ENCODE measurements at places on chromosomes 5 and 9.

DNA sequence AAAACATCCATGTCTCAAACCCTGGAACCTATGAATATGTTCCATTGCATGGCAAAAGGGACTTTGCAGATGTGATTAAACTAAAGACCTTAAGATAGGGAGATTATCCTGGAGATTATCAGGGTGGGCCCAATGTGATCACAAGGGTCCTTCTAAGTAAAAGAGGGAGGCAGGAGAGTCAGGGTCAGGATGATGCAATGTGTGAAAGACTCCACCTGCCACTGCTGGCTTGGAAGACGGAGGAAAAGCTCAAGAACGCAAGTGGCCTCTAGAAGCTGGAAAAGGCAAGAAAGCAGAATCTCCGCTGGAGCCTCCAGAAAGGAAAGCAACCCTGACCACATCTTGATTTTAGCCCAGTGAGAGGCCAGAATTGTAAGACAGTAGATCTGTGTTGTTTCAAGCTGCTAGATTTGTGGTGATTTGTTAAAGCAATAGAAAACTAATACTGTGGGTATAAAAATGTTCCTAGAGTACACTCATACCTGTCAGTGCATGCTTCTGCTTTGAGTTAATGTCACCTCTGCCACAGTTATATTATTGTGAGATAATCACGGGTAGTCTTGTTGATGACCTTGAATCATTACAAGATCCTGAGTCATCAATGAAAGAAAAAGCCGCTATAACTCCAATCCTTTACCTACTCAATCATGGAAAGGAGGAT lies 93.5 kb upstream of the TNPO1 start:
- no peak for DNase-seq

- no peak for DNase-seq
Observed at GRCh38 chr9:15150939-15151338, 156.1 kb downstream of the TTC39B start.

- peak; percentile 57 for DNase-seq
Observed at GRCh38 chr5:54785729-54786591, 199.4 kb downstream of the ESM1 start.

- no peak for DNase-seq
Observed at GRCh38 chr5:116939641-116940040, 365.0 kb upstream of the SEMA6A start.

DNA sequence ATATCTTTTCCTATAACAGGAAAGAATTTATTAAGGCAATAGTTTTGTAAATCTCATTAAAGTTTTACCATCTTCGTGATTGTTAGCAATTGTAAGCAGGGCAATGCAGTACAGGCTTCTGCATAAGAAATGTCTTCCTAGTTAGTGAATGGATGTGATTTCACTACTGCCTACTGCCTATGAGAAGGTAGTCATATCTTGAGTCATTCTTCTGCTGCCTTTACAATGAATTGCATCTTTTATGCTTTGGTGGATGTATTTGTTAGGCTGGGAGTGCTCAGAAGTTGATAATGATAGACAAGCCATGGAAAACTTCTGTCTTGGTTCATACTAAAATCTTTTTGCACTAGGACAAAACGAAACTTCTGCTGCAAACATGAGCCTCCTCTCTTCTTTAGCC lies 128.0 kb downstream of the ADAMTSL1 start:
- DNase-seq: no peak

DNA sequence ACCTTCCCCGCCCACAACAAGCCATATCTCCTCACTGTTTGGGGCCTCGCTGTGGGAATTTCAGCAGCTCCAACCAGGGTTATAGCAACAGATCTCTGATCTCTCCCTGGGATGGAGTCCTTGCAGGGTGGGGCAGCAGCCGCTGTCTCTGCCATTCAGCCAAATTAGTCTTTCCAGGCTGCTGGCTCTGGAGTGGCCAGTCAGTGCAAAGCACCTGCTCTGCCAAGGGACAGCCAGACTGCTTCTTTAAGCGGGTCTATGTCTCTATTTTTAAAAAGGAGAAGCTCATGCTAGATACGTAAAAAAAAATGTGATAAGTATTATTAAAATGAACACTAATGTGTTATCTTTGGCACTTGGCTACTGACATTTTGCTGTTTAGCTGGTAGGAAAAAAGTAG lies 380.2 kb downstream of the CDH10 start:
- DNase-seq: no peak

DNA sequence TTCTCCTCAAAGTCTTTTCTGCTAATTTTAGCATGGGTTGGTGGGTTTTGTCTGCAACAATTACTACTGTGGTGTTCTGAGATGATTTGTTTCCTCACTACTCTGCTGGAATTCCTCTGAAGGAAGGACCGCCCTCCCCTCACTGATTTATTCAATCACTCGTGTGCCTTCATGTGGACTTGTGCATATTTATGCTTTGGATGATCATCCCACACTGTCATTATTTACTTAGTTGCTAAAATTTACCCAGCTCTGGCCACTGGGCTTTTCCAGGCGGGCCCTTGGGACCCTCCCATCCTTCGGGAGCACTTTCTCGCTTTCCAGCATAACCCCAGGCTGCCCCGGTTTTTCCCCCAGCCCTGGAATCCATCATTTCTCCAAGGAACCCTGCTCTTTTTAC lies 41.7 kb upstream of the NKD2 start:
- DNase-seq: no peak

- no peak for DNase-seq
Observed at GRCh38 chr9:2884308-2884707, 40.4 kb upstream of the PUM3 start.

DNA sequence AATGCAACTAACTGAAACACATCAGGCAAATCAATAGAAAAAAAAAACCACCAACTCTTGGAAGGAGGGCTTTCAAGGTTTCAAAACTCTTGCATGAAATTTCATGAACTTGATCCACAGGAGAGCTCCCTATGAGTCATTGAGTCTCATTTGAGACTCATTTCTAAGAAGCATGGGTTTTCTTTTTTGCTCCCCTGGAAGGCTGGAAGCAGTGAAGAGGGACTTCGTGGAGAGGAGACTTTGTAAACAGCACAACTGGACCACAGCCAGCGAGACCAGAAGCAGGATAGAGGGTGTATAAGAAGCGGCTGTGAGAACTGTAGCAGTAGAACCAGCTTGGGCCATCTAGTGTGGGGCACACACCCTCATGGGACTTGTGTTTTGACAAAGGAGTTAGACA lies 41.2 kb upstream of the RAPGEF1 start:
- DNase-seq: no peak

- no peak for DNase-seq
Observed at GRCh38 chr5:169635936-169636335, 1.1 kb upstream of the DOCK2 start.

- DNase-seq: no peak
Observed at GRCh38 chr5:134139377-134139851, 24.9 kb downstream of the TCF7 start.

GRCh38 chr5:77003246-77003645 lies 27.0 kb upstream of the AGGF1 start:
- no peak for DNase-seq

DNA sequence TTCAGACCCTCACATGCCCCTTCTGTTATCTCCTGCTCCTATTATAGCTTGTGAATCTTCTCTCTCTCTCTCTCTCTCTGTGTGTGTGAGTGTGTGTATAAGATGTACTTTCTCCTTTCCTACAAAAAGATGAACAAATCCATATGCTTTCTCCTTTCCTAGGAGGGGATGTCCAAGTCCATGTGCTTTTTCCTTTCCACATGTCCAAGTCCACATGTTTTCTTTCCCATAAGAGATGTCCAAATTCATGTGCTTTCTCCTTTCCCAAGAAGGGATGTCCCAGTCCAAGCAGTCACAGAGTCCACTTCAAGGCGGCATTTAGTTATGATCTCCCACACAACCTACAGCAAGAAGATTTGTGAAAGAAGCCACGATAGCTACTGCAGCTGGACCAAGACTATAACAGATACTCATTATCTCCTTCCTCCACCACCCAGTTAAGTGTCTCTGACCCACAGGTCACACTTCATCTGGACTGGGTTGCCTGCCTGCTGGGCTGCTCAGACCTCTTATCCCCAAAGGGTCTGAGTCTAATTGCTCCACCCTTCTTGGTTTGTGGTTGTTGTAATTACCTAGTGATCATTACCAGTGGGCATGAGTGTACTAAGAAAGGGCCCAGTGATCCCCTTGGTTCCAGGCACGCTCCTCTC lies 18.4 kb upstream of the FOXI1 start:
- no peak for DNase-seq

DNA sequence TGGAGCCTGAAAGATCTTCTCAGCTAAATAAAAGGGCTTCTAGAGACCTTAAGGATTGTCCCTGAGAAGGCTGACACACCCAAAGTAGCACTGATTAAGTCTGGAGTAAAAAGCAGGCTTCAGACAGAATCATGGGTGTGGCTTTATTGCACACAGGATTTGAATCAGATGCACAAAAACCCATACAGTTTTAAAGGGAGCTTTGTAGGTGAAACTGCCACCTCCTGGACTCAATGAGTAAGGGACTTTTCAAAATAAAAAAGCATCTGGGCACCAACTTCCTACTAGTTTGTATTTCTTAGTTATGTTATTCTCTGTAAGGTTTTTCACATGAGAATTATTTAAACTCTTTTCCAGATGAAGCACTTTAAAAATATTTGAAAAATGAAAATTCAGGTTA lies 129.4 kb downstream of the EDIL3 start:
- no peak for DNase-seq

DNA sequence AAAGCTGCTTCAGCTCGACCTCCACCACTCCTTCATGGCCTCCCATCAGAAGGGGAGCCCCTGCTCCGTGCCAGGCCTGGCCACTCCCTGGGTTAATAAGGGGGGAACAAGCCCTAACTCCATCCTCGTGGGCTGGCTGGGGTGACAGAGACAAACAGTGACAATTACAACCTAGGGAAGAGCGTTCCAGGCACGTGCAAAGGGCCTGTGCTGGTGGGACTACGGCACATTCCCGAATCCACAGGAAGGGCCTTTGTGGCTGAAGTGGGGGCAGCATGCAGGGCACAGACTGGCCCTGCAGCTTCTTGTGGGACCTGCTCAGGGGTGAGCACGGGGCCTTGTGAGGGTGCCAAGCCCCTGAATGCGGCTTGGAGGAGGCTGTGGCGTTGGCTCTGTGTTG lies 157.4 kb downstream of the C9orf50 start:
- no peak for DNase-seq

- DNase-seq: no peak
Observed at GRCh38 chr9:118038713-118039112, 334.5 kb downstream of the TLR4 start.

DNA sequence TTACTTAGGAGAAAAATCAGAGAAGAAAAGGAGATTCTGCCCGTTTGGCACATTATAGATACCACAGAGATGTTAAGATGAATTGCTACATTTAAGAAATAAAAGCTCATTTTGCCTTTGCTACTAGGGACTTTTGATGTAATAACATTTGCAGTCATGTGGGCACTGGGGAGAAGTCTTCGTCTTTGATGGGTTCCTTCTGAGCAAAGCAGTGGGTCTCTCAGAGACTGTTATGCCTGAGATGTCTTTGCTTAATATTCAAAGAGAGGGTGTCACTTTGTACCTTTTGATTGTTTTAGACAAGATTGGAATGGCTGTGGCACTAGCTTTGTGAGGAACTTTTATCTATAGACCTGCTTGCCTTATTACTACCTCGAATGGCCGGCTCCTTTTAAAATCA lies 25.0 kb downstream of the SLC25A25 start:
- DNase-seq: no peak

- DNase-seq: no peak
Observed at GRCh38 chr9:121634329-121635261, 16.8 kb upstream of the DAB2IP start.

DNA sequence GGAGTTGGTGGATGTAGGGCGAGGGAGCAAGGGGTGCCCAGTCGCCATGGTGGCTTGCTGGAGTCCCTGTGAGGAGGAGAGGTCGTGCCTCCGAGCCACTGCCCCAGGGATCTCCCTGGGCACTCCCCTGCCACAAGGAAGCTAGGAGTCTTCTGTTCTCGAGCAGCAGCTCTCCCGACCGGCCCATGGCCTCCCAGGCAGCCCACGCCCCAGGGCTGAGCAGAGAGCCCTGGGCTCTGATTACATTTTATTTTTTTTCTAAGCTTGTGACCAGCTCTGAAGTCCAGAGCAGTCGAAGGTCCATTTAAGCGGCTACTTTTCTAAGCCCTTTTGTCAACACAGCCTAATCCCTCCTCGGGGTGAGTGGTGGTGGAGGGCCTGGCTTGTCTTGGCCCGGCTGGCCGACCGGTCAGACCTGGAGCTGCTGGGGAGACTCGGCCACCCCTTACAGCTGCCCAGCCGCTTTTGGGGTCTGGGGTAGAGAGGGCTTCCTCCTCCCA lies 2.1 kb downstream of the RXRA start:
- DNase-seq: no peak

DNA sequence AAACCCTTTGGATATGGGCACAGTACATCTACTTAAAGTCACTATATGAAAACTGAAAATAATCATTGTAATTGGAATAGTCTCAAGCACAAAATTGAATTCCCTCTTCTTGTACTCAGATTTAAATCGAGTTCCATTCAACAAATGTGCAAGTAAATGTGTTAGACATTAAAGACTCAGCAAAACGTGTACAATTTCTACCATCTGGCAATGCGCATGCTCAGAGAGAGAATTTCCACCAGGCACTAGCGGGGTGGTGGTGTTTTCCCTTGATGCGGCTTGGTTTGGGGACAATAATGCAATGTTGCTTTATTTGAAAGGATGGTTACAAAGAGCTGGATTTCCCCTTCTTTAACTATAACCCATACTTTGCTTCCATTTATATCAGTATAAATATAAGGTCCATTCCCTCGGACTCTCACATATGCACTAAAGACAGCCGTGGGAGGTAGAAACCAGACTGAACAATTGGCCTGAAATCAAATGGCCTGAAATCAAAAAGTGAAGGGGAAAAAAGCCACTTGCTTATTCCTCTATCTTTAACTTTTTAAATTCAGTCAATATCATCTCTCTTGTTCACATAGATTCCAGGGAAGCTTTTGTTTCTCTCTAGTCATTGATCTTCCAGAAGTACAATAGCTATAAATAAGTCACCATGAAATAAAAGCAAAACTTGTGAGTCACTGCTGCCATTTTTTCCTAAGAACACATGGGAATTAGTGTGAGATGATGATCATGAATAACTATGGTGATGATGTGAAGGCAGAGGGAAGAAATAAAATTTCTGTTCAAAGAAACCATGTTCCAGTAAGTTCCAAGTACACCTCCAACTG lies 59.2 kb downstream of the ADAMTS12 start:
- DNase-seq: no peak

- no peak for DNase-seq
Observed at GRCh38 chr5:56688402-56688801, 126.9 kb upstream of the MAP3K1 start.

Measured in C1 segment of cervical spinal cord (tissue), 14 donors.